Colonic mucosa (tissue), 4 donors: ENCODE measurements at places on chromosomes 4 and X. TPM values are rescaled to one million over a fixed set of nuclear protein-coding genes. Genes with fewer than 3 reads are reported as not detected.

The CYTL1 gene
- not detected for total RNA-seq

The FAM9C gene
- total RNA-seq: not detected

The KLHL8 gene
- total RNA-seq: 19.7 TPM

The EGFL6 gene
- total RNA-seq: 0.27 TPM

The IL15 gene
- total RNA-seq: 4.9 TPM

The MAGEB17 gene
- not detected for total RNA-seq

The N4BP2 gene
- total RNA-seq: 7.5 TPM

The RNF128 gene
- total RNA-seq: 41.5 TPM

The HTR2C gene
- not detected for total RNA-seq

The LNX1 gene
- total RNA-seq: 9.7 TPM

The TEX13D gene
- not detected for total RNA-seq

The FMR1NB gene
- not detected for total RNA-seq
